ENCODE measurements at places on chromosomes 12 and 14.

GRCh38 chr12:68222326-68222725, 3.3 kb downstream of the IL26 start:
- no peak for DNase-seq

DNA sequence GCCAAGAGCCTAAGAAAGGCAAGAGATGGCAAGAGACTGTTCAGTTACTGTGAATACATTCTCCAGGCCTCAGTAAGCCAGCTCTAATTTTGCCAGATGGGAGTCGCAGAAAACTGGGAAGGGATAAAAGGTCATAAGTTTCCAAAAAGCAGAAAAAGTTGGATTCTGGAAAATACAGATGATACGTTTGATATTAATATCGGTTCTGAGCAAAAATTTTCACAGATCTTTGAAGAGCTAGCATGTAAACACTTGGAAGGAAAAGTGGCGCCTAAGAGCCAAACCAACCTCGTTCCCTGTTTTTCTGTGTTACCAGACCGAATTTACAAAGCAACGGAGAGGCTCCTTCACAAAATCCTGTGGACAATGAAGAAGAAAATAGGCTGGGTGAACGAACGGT, 7.8 kb upstream of the EML1 start:
- DNase-seq: no peak

DNA sequence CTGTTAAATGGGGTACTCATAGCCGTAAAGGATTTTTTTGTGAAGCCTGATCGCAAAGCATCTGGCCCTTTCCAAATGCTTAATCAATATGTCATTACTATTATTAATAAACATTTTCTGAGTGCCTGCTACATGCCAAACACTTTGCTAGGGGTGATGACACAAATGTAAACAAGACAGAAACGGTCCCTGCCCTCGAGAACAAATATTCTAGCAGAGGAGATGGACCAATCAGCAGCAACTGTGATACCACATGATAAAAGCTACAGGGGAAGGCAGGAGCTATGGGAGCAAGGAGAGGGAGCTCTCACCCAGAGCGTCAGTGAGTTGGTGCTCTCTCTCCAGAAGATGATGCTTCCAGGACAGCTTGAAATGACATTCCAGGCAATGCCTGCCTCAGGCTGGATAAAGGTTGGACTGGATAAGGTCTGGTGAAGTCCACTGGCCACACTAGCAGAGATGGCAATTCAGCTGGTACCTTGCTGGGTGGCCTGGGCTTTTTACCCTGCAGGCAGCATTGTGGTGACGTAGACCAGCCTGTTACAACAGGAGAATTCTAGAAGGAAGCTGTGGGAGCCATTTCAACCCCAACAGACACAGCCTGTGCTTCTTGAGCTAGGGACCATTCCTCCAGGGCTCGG, 41.1 kb downstream of the ERH start:
- DNase-seq: no peak

DNA sequence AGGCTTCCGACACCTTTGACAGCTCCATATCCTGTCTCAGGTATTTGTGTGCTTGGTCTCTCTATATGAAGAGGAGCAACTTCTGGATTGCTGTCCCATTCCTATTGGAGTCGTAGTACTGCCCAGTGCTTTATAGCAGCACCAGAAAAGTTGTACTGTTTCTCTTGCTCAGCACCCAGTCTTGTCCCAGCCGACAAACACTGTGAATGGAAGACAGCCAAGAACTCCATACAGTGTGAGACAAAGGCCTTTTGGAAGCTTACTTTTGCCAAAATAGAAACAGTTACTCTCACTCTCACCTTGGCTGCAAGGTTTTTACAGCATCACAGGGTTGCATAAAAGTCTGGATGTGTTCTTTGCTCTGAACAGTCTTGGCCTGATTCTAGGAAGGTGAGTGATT, 105.3 kb downstream of the TGFB3 start:
- no peak for DNase-seq

DNA sequence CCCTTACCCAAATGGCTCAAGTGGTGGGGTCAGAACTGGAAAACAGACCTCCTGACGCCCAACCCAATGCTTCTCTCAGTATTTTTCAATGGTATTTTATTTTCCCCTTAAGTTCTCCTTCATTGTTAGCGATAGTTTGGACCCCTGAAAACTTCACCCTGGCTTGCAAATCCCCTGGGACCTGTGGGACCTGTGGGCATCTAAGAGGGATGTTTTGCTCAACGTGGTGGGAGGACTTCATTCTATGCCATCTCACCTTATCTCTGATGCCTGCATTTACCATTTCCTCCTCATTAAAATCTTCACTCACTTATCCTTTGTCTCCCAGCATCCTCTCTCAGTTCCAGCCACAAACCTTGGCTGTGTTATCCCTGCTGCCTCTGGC, 59.4 kb upstream of the GZMB start:
- DNase-seq: no peak

GRCh38 chr12:119710374-119710964, 42.5 kb downstream of the PRKAB1 start:
- DNase-seq: peak; percentile 93

- DNase-seq: no peak
Measured at GRCh38 chr14:47715330-47715729, 39.9 kb upstream of the MDGA2 start.

DNA sequence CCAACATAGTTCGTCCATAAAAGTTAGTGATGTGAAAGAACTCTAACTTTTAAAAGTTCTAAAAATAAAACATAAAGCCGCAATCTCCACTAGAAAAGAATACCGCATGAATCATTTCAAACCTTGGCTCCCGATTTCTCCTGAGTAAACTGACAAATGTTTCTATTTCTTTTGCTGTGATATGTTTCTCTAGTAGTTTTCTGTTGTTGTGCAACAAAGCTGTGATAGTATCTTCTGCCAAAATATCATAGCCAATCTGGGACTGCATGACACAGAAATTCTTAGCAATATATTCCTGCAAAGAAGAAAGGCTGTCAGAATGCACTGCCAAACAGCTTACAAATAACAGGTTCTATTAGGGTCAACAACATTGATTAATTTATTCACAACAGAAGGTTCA, 174.0 kb downstream of the ITPR2 start:
- DNase-seq: no peak

GRCh38 chr14:61458766-61459165, 137.4 kb downstream of the PRKCH start:
- DNase-seq: no peak

DNA sequence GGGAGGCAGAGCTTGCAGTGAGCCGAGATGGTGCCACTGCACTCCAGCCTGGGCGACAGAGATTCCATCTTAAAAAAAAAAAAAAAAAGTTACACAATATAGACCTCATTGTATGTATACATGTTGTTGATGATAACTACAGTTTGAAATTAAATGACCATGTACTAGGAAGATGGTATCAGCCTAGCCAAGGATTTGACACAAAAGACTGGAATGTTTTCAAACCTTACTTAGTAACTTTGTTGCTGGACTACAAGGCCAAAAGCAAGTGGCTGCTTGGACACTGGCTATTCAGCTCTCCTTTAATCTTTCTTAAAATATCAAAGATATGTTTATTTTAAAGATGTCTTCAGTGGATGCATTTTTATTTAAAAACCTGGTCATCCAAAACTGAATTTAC, 18.9 kb upstream of the NUDT4 start:
- DNase-seq: no peak

DNA sequence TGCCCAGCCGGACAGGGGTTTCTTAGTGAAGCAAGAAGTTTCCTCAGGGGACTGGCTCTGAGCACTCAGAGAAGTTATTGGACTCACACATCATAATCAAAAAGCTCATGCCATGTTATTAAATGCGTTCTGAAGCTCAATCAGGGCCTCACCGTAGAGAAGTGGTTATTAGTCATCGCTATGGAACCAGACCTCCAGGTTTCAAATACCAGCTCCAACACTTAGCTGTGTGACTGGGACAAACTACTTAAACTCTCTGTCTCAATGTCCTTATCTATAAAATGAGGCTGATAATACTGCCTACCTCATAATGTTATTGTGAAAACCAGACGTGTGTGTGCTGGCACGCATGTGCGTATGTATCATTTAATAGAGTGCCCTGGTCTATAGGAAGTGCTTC, 7.3 kb downstream of the STAT6 start:
- DNase-seq: no peak

DNA sequence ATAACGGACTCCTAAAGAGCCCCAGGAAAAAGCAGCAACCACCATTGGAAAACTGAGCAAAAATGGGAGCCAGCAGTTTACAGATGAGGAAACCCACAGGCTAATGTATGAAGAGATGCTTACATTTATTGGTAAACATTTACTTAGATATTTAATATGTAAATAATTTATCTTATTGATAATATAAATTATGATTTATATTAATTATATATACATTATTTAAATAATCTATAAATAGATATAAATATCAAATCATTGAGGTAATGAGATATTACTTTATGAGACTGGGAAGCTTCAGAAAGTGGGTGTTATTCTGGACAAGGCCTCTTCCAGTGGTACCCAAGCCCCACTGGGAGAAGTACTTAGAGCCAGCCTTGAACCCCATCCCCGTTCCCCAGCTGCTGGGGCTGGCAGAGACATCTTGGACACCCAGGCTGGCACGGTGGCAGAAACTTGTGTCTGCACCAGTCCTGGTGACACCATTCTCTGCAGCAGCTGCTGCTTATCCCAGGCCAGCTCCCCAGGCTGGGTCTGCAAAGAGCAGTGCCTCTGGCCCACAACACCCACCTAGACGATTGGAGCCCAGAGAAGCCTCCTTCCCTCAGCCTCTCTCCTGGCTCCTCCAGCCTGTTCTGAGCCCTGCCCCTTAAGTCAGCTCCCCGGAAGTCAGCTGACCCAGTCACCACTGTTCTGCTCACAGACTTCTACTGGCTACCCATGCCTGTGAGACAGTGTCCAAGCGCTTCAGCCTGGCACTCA, 25.9 kb downstream of the ISCA2 start:
- no peak for DNase-seq

- DNase-seq: no peak
Measured at GRCh38 chr14:49134940-49135339, 451.2 kb downstream of the RPS29 start.

DNA sequence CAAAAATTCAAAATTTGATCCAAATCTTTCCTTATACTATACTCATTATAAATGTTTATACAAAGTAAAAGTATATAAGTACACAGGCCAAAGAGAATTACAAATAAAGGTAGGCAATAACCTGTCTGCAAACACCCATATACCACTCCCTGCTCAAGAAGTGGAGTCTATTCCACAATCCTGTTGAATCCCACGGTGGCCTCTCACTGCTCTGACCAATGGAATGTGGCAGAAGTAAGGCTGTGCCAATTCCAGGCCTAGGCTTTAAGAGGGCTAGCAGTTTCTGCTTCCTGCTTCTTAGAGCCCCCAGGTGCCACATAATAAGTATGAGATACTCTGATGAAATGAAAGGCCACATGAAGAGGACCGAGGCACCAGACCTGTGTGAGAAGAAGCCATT, 79.8 kb upstream of the CFL2 start:
- peak; percentile 27 for DNase-seq

DNA sequence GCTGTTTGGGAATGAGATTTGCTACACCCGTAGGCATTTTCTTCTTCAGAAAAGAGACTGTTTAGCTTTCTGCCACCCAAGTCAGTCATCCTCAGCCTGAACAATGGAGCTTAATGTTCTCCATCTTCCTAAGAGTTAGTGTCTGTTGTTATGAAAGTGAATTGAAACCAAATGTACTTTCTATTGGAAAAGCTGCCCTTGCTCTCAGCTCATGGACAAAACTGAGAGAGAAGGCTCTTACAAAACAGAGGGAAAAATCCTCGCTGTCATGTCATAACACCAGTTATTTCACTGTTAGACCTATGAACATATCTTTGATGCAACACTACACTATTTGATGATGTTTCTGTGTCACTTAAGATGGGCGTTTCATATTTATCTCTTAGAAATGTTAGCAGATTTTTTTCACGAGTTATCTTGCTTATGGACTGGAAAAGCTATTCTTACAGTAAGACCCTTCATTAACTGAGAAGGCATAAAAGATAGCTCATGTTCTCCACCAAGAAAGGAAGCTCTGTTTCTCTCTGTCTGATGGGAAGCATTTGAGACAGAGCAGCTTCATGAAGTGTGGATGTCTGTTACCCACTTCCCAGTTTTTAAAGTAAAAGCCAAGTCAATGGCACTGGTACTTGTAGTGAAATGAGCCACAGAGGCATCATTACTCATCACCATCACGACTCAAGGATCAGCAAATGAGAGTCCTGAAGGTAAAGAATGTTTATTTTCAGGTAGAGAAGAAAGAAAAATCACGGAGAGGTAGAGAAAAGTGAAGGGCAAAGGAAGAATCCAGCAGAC, 483.9 kb downstream of the ZFP36L1 start:
- no peak for DNase-seq

GRCh38 chr14:92552066-92552465, 38.5 kb downstream of the RIN3 start:
- no peak for DNase-seq

GRCh38 chr14:103488960-103489359, 33.7 kb downstream of the CKB start:
- no peak for DNase-seq

- DNase-seq: no peak
Measured at GRCh38 chr12:1930803-1931597, 12.5 kb upstream of the CACNA2D4 start.

GRCh38 chr14:102226356-102227125, 78.4 kb downstream of the MOK start:
- no peak for DNase-seq

DNA sequence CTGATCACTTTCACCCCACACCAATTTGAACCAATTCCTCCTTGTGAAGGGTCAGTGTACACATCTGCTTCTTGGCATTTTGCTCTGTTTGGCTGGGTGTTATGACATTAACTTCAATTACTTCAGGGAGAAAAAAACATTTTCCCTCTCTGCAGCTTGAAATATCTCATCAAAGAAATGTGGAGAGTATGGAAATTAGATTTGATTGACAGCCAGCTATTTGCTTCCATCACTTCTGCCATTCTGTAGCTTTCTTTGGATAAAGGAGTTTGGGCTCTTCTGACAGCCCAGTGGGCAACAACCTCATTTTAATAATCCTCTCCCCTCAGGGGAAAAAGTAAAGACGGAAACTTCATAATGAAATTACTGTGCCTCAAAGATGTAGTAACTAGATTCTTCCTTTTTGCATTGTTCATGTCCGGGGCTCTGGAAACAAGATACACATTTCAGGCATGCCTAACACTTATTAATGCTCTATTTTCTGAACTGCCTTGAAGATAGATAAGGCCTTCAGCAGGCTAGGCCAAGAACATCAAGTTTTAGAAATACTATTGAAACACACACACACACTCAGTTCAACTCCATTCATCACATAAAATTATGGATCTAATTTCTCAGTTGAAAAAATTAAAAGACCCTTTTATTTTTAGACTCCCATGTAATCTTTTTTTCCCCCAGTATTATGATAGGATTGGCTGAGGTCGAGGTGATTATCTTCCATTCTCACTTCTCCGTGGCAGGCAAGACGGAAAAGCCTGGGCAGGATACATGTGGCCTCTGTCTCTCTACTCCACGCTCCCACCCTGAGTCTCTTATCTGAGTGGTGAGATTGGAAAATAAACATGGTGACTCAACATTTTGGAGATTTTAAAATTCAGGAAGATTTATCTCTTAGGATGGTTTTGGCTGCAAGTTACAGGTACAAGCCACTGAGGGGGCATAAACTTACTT, 10.3 kb upstream of the GPHB5 start:
- no peak for DNase-seq

- DNase-seq: peak; percentile 99
Measured at GRCh38 chr14:77007975-77008421, 20.5 kb downstream of the IRF2BPL start.

Measured in thyroid gland (tissue), 4 donors.